ENCODE measurements at places on chromosomes 12 and 14. TPM values are rescaled to one million over a fixed set of nuclear protein-coding genes. Genes with fewer than 3 reads are reported as not detected.

CARMIL3 gene
- 0.17 TPM for total RNA-seq

RASAL1 gene
- not detected for total RNA-seq

AHNAK2 gene
- total RNA-seq, result 194 TPM

CCDC38 gene
- total RNA-seq, result not detected

SOX5 gene
- total RNA-seq, result 6.6 TPM

TOMM20L gene
- total RNA-seq, result not detected

FGF23 gene
- total RNA-seq, result not detected

GLIPR1L2 gene
- total RNA-seq, result 0.46 TPM

TEX22 gene
- total RNA-seq, result 0.17 TPM

VWF gene
- 0.92 TPM for total RNA-seq

ZDHHC22 gene
- total RNA-seq, result not detected

TMEM233 gene
- total RNA-seq, result 6.7 TPM

NANOG gene
- not detected for total RNA-seq

FOXA1 gene
- not detected for total RNA-seq

PNMA1 gene
- 45.0 TPM for total RNA-seq

KRT71 gene
- total RNA-seq, result not detected

HCAR2 gene
- total RNA-seq, result not detected

RHOJ gene
- 5.0 TPM for total RNA-seq

FSCB gene
- not detected for total RNA-seq

RERGL gene
- not detected for total RNA-seq

ACACB gene
- 2.2 TPM for total RNA-seq

LRRC9 gene
- total RNA-seq, result not detected

PMEL gene
- 0.65 TPM for total RNA-seq

FAR2 gene
- 10.7 TPM for total RNA-seq

PELI2 gene
- total RNA-seq, result 7.6 TPM

CLEC4E gene
- not detected for total RNA-seq

RNASE13 gene
- total RNA-seq, result not detected

TBX5 gene
- 2.0 TPM for total RNA-seq

TMEM121 gene
- 8.9 TPM for total RNA-seq

TMEM63C gene
- total RNA-seq, result 0.17 TPM

PPP4R4 gene
- total RNA-seq, result 1.4 TPM

OR6C2 gene
- total RNA-seq, result not detected

SMCO3 gene
- 1.2 TPM for total RNA-seq

AMN gene
- 0.07 TPM for total RNA-seq

LRFN5 gene
- 11.3 TPM for total RNA-seq

INHBC gene
- not detected for total RNA-seq

SLC2A3 gene
- total RNA-seq, result 327 TPM

NRDE2 gene
- 10.8 TPM for total RNA-seq

COCH gene
- 0.46 TPM for total RNA-seq

CLMN gene
- 1.6 TPM for total RNA-seq

FLVCR2 gene
- 0.69 TPM for total RNA-seq

C14orf39 gene
- total RNA-seq, result not detected

EIF2S1 gene
- 127 TPM for total RNA-seq

KCNA5 gene
- total RNA-seq, result not detected

ARL1 gene
- total RNA-seq, result 207 TPM

FGF6 gene
- not detected for total RNA-seq

OS9 gene
- 353 TPM for total RNA-seq

CNTN1 gene
- total RNA-seq, result 1.8 TPM

BCL11B gene
- total RNA-seq, result under 0.01 TPM

DIO3 gene
- 1.1 TPM for total RNA-seq

TEX52 gene
- total RNA-seq, result not detected

GAPDH gene
- 13,179 TPM for total RNA-seq

OAS2 gene
- 4.2 TPM for total RNA-seq

OR4Q3 gene
- total RNA-seq, result not detected

SERPINA3 gene
- 9.7 TPM for total RNA-seq

NRIP2 gene
- total RNA-seq, result not detected

USP44 gene
- total RNA-seq, result 0.69 TPM

Measured in smooth muscle cell of the pulmonary artery (primary cell).